NCI-H1092 (cell line): ENCODE measurements at places on chromosomes 1 and 21.

DNA sequence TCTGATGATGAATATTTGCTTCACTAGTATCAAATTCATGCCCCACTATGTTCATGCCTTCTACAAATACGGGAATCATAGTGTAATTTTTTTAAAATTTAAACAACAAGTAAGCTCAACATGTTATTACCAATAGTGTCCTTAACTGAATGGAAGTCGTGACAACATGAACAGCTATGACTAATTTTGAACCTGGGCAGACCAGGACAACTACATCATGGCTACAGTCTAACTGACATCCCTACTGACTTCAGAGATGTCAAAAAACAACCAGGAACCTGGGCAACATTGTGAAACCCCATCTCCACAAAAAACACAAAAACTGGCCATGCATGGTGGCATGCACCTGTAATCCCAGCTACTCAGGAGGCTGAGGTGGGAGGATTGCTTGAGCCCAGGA lies 33.5 kb upstream of the RAP1A start:
- DNase-seq: no peak

GRCh38 chr1:47687631-47688460 lies 250.0 kb downstream of the FOXD2 start:
- DNase-seq: no peak

DNA sequence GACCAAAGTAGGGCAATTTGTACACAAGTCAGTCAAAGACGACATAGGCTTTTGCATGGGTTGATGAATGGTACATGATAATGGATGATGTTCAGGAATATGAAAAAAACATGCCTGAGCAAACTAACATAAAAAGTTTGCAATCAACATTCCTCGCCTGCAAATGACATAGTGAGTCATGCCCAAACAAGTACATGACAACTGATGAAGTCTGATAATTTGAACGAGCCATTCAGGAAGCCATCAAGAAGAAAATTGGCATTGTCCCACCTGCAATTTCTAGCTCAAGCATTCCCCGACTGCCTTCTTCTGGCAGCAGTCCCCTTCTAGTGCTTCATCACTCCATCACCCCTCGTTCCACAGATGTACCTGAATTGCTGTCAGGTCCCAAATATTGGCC lies 118.4 kb upstream of the NR5A2 start:
- DNase-seq: no peak

DNA sequence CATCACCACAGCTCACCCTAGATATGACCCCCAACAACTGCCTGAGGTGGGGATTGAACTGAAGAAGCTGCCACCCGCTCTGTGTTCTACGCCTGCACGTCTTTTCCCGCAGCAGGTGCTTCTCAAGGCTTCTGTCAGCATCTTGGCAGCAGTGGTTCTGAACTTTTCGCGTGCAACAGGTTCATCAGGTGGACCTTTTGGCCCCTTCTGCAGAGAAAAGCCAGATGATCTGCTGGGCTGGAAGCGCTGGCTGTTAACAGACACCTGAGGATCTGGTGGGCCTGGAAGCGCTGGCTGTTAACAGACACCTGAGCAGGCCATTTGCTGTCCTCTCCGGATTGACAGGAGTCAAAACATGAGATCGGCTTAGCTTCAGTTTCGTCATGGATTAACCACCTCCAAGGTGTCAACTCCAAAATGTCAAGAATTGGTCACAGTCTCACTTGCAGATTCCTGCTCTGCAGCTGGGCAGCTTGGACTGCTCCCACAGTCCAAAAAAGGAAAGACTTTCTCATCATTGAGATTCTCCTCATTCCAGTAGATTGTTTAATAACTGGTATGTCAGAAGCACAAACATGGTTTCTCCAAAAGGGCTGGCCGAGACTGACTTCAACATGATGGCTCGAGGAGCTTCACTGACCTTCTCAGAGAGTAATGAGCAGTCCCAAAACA lies 4.7 kb downstream of the C1orf174 start:
- DNase-seq: no peak
